ENCODE measurements at places on chromosomes 13 and 19. TPM values are rescaled to one million over a fixed set of nuclear protein-coding genes. Genes with fewer than 3 reads are reported as not detected.

Gene EDNRB
- 1.9 TPM for polyA plus RNA-seq

Gene IRGC
- polyA plus RNA-seq, result not detected

Gene GRIK5
- polyA plus RNA-seq, result 3.5 TPM

Gene FGF14
- 0.59 TPM for polyA plus RNA-seq

- peak; percentile 82 for DNase-seq
These were observed 673 bp downstream of the TEAD2 start for GRCh38 chr19:49361438-49362047.

DNA sequence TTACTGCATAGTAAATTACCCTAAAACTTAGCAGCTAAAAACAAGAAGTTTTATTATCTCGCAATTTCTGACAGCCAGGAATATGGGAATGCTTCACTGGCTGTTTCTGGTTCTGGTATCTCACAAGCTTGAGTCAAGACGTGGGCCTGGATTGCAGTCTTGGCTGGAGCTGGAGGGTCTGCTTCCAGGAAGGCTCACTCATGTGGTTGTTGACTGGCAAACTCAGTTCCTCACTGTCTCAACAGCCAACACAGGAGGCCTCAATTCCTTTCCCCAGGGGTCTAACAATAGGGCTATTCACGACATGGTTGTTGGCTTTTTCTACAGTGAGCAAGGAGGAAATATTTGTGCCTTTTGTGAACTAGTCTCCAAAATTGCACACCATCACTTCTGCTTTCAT lies 146.3 kb downstream of the GPC5 start:
- no peak for DNase-seq

GRCh38 chr19:40510526-40511115 lies 43.8 kb downstream of the SPTBN4 start:
- DNase-seq, result no peak

- DNase-seq, result no peak
These were observed 80.3 kb downstream of the GJA3 start for GRCh38 chr13:20080377-20081164.

DNA sequence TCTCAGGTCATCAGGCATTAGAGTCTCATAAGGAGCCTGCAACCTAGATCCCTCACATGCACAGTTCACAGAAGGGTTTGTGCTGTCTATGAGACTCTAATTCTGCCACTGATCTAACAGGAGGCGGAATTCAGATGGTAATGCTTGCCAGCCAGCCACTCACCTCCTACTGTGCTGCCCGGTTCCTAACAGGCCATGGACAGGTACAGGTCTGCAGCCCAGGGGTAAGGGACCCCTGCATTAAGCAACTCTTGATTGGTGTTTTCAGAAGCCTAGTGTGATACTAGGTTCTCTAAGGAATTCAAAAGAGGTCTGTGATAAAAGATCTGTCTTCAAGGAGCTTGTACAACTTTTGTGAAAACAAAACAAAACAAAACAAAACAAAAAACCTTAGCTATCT lies 31.1 kb downstream of the CAB39L start:
- no peak for DNase-seq
